LoVo (cell line): ENCODE measurements at places on chromosomes 13 and 19.

GRCh38 chr13:98109226-98109853, 33.6 kb upstream of the FARP1 start:
- DNase-seq: no peak

DNA sequence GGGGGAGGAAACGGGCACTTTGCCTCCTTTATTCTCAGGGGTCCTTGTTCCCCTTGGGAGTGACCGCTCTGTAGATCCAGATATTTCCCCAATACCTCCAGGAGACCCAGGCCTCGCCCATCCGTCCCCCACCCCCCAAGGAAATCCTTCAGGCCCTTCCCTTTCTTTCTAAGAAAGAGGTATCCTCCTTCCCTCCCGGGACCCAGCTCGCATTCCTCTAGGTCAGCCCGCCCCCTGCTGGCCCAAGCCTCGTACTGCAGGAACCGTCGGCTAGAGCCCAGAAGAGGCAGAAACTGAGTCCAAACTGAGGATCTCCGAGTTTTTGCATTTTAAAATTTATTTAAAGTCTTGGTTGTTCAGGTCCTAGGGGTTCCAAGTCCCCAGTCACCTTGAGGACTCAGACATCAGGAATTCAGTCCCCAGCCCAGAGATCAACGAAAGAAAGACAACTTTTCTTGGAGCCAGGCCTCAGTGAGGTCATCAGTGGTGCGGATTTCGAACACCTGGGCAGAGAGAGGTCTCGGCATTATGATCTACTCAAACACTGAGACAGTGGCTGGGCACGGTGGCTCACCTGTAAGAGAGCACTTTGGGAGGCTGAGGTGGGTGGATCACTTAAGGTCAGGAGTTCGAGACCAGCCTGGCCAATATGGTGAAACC, 7.5 kb upstream of the LRFN1 start:
- peak; percentile 74 for DNase-seq

DNA sequence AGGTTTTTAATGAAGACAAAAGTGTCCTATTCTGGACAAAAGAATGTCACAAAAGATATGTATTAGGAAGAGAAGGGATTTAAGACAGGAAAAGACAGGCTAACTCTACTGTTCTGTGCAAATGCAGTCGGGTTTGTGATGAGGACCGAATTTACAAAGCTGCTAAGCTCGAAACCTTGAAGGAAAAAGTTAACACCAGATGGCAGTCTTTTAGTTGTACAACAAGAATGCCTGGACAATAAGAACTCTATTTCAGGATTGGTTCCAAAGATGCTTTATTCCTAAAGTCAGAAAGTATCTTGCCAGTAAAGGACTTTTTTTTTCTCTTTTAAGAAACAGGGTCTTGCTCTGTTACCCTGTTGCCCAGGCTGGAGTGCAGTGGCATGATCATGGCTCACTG, 51.1 kb downstream of the HS6ST3 start:
- no peak for DNase-seq

- peak; percentile 34 for DNase-seq
Measured at GRCh38 chr13:44174769-44175425, 198.7 kb upstream of the SERP2 start.

DNA sequence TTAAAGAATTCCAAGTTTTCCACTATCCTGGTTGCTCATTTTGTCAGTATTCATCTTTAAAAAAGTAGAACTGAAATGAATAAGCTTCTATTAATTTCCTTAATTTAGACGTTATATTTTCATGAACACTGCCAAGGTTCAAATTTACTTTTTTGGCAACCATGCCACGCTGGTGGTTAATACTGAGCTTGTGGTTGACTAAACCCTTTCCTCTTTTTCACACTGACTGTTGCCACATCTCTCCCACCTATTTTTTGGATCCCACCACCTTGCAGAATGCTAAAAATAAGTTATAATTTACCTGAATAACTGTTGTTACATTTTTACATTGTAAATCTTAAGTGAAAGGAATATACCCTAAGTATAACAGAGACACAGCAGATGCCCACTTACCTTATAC, 45.0 kb downstream of the FLT3 start:
- no peak for DNase-seq

GRCh38 chr19:45121827-45122345, 28.9 kb downstream of the PPP1R37 start:
- DNase-seq: no peak

GRCh38 chr19:27776020-27776419, 1436.9 kb downstream of the UQCRFS1 start:
- peak; percentile 8 for DNase-seq

GRCh38 chr13:109939180-109939579, 152.8 kb upstream of the IRS2 start:
- no peak for DNase-seq

GRCh38 chr13:71785361-71785760, 81.6 kb downstream of the DACH1 start:
- DNase-seq: no peak

DNA sequence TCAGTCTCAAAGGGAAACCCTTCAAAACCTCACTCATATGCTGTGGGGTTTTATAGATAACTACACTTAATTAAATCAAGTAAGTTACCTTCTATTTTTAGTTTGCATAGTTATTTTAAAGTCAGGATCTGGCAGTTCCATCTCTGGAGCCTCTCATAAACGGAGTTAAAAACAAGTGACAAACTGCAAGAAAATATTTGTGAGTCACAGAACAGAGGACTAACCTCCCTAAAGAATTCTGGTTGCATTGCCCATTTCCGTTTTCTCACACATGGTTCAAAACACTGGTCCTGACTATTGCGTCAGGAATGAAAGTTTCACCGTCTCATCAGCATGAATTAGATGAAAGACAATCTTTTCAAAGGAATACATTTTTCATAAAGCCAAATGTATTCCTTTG, 10.6 kb downstream of the RXFP2 start:
- DNase-seq: peak; percentile 62

DNA sequence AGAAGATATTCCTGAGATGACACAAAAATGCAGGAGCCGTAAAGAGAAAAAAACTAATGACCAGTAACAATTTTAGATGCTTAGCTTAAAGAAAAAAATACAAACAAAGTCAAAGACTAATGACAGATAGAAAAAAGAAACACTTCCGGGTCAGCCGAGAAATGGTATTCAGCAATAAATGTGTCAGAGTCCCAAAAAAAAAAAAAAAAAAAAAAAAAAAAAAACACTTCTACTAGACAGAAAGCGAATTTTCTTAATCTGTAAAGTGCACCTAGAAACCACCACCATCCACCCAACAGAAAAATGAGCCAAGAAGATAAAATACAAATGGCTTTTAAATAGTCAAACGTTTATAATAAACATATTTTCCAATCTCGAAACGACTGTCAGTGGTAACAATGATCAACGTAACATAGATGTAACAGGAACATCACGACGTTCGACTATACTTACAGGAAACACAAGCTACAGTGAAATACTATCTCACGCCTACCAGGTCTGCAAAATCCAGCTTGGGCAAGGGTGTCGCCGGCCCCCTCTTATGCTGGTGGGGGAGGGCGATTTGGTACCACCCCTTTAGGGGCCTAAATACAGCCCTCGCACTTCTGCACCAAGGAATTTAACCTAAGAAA, 10.6 kb downstream of the ABHD17A start:
- DNase-seq: no peak
